Frontal cortex (tissue), 4 donors: ENCODE measurements at places on chromosomes 11 and 22. TPM values are rescaled to one million over a fixed set of nuclear protein-coding genes. Genes with fewer than 3 reads are reported as not detected.

GRCh38 chr11:124612567-124613246 lies 1.5 kb downstream of the PANX3 start:
- DNase-seq: no peak

CDHR5 gene
- not detected for total RNA-seq

DNA sequence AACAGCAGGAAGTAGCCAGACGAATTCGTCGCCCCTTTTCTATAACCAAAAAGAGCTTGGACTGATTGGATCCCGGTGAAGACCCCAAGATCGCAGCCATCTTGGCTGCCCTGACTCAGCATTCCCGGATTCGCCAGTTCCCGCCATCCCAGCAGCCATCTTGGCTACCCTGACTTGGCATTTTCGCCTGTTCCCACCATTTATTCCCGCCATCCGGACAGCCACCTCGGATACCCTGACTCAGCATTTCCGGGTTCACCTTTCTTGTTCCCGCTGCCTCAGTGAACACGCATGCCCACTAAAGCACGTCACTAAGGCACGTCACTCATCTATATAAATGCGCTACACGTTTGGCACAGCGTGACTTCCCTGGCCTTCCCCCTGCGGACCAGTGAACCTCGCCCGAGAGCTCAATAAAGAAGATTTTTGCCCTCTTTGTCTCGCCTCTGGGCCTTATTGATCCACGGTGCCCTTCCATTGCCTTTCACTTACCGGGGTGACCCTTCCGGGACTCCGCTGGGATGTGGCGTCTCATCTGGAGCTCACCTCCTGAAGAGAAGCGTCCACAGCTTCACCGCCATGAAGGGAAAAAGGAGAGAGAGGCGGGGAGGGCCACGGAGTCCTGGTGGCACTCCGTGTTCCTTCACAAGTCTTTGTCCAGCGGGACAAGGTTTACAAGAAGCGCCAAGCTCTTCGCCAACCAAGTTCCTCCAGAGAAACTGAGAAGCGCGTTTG lies 4.0 kb upstream of the OR56A3 start:
- no peak for DNase-seq

- peak; percentile 60 for DNase-seq
Observed at GRCh38 chr11:67373648-67374570, 511 bp upstream of the CLCF1 start.

LRRC75B gene
- 8.2 TPM for total RNA-seq

DNA sequence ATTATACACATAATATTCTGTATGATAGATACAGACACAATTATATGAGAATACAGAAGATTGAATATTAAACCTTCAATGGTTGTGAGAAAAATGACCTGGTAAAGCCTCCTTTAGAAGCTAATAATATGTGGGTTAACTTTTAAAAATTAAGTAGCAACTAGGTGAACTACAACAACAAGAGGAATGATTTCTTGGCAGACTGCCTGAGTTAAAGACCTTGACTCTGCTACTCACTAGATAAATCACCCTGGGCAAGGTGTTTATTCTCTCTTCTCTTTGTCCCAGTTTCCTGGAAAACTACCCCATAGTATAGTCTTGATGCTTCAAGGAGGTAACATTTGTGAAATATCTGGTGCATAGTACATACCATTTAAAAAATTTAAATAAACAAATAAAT lies 519.6 kb upstream of the TENM4 start:
- DNase-seq: no peak

ADM gene
- total RNA-seq: 8.6 TPM

GRCh38 chr11:1553808-1554594 lies 18.1 kb downstream of the DUSP8 start:
- DNase-seq: no peak
